Activated CD4-positive, alpha-beta T cell treated with anti-CD3 and anti-CD28 coated beads, Interleukin-2, amount 10 ng/mL, durations not matched to agents 24 days and 14 days (primary cell): ENCODE measurements at places on chromosomes 13 and 19. TPM values are rescaled to one million over a fixed set of nuclear protein-coding genes. Genes with fewer than 3 reads are reported as not detected.

DNA sequence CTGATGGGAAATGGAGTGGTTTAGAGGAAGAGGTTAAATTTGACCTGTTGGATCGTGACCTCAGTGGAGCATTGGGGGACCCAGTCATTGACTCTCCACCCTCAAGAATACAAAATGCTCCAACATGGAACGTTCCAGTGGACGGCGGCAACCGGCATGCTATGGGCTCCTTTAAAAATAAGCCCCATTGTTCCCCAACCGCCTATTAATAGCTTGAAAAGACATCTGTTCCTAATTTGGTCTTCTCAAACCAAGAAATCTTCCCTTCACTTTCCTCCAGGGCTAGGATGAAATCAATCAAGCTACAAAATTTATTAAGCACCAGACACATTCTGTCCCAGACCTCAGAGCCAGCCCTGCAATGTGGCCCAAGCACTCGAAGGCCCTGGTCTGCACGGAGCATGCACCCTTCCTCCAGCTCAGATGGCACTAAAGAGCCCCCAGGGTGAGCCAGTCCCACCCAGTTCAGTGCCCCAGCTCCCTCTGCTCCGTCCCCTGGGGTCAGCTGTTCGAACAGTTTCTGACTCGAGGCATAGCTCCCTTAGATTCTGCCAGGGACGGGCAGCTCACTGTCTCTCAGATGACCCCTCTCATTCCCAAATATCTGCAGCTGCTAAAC, 22.5 kb upstream of the VSTM2B start:
- H3K36me3 ChIP-seq = no peaks in the 10 kb centered on the region
- H3K4me1 ChIP-seq = no peaks in the 10 kb centered on the region
- H3K27me3 ChIP-seq = no peaks in the 10 kb centered on the region

DNA sequence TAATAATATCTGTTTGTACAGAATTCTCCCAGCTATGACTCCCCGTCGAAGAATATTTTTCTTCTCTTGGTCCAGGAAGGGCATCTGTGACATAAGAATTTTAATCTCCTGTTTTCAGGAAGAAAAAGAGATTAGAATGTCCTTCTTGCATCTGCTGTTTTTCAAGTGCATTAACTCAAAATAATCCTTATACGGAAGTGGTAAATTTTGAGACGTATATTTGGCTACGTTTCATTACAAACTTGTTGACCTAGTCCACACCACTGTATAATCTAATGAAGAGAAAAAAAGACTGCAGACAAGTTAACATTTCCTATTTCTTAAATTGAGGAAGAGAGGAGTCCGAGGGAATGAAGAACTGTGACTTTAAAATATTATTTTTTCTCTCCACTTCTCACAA, 959.9 kb downstream of the DIAPH3 start:
- H3K27me3 ChIP-seq = no peaks in the 10 kb centered on the region
- H3K4me1 ChIP-seq = no peaks in the 10 kb centered on the region
- no peak for DNase-seq
- H3K4me3 ChIP-seq = no peak overlapping the region
- H3K36me3 ChIP-seq = no peaks in the 10 kb centered on the region

GRCh38 chr19:13817615-13818371, 22.6 kb downstream of the ZSWIM4 start:
- H3K27ac ChIP-seq = no peak overlapping the region
- peaks cover 7% of the 10 kb centered on the region for H3K4me1 ChIP-seq
- H3K27me3 ChIP-seq = no peaks in the 10 kb centered on the region
- H3K4me3 ChIP-seq = peak overlapping the region; percentile 30
- DNase-seq = peak; percentile 75
- peaks cover 22% of the 10 kb centered on the region for H3K36me3 ChIP-seq

The F7 gene
- total RNA-seq = not detected in 2 replicates
